ENCODE measurements at places on chromosomes 7 and 10.

DNA sequence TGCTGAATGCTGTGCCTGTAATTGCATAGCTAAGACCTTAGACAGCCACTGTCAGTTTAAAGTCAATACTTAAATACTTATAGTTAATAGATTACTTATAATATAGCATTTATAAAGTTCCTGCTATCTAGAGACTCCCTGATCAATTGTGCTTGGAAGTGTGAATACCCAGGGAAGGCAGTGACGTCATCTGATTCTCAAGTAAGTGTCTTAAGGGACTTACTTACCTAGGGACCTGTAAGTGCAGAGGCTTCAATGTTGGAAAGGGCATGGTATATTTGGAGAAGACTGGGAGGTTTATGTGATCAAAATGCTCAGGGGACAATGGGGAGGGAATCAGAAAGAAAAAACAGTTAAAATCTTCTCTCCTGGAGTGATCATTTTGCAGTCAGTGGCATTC, 55.0 kb downstream of the BICC1 start:
- DNase-seq: no peak

- DNase-seq: no peak
Observed at GRCh38 chr7:80918399-80918798, 452 bp downstream of the SEMA3C start.

DNA sequence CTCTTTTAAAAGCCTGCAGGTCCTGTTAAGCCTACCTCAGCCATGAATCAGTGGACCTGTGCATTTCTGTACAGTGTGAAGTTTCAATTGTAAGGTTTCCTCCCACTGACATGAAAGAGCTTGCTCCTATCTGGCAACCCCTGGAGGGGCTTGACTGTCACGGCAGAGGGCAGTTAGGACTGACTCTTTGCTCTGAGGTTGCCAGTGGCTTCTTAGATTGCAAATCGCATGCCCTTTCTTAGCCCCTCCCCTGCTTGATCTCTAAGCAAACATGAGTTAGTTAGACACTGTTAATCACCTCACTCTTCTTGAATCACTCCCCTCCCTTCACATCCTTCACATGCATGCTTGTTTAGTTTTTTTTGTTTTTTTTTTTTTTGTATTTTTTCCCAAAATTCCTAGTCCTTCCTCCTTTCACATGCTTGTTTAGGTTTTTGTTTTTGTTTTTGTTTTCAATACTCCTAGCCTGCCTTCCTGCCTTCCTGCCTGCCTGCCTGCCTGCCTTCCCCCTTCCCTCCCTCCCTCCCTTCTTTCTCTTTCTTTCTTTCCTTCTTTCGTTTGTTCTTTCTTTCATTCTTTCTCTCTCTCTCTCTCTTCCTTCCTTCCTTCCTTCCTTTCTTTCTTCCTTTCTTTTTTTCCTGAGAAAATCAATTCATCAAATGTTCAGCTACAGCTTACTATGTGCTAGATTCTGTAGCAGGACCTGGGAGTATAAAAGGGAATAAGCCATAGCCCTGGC, 6.0 kb upstream of the HIPK2 start:
- DNase-seq: no peak

- no peak for DNase-seq
Observed at GRCh38 chr7:35694161-35694783, 663 bp downstream of the HERPUD2 start.

DNA sequence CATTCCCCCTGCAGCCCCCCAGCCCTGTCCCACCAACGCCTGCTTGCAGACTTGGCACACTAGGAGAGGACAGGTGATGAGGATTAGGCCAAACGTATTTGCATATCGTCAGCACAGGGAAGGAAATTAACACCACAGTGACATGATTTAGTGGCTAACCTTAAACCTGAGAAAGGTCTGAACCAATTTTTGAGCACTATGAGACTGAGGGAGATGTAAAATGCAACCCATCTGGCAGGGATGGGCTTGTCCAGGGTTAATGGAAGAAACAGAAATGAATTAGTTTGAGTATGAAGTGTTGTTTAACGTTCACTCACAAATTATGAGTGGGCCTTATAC, 183.6 kb downstream of the TAX1BP1 start:
- DNase-seq: no peak

- peak; percentile 46 for DNase-seq
Observed at GRCh38 chr10:131453721-131454634, 142.5 kb upstream of the TCERG1L start.

DNA sequence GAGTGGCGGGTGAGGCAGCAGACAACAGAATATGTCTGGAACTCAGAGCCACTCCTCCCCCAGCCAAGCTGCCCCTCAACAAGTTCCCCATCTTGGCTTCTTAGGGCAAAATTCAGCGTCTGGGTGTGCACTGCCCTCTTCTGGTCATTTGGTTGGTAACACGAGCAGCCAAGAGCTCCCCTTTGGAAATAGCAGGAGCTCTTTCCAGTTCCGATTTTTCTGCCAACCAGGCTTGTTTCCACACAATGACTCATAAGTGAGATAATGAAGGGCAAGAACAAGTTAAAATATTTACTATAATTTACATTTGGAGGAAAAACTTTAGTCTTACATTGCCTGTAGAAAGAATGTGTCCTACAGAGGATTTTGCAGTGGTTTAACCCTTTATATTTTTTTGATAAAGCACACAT, 70.5 kb downstream of the ADCYAP1R1 start:
- DNase-seq: no peak

GRCh38 chr7:84985073-84985784, 201.6 kb downstream of the SEMA3D start:
- no peak for DNase-seq

GRCh38 chr7:134619627-134620331, 26.9 kb upstream of the BPGM start:
- DNase-seq: no peak

- no peak for DNase-seq
Observed at GRCh38 chr7:67625257-67625737, 628.7 kb downstream of the TYW1 start.

- DNase-seq: no peak
Observed at GRCh38 chr10:94194256-94194655, 168.5 kb downstream of the NOC3L start.

GRCh38 chr7:101990811-101991418, 173.5 kb downstream of the CUX1 start:
- DNase-seq: no peak

- DNase-seq: no peak
Observed at GRCh38 chr7:90532231-90532929, 62.9 kb downstream of the PTTG1IP2 start.

DNA sequence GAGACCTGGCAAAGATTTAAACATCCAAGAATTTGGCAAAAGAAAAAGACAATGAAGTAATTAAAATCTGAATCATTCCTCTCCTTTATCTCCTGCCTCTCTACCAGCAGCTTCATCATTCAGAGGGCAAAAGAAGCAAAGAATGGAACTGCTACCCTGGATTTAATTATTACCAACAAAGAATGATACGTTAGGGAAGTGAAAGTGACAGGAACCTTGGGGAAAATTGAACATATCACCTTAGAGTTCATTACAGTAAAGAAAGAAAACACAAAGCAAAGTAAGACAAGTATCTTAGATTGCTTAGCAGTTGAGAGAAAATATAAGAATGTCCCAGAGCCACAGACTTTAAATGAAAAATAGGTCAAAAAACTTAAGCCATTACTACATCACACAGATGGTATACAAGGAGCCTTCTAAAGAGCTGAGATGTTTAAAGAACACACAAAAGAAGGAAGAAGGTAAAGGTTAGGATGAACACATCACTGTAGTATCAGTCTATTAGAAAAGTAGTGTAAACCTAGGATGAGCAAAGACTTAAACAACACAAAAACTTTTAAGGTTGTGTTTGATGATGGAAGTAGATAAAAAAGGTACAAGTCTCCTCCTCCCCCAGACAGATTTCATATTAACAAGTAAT, 17.5 kb downstream of the CTNNA3 start:
- no peak for DNase-seq

GRCh38 chr10:96895662-96896424, 63.7 kb downstream of the LCOR start:
- DNase-seq: no peak

DNA sequence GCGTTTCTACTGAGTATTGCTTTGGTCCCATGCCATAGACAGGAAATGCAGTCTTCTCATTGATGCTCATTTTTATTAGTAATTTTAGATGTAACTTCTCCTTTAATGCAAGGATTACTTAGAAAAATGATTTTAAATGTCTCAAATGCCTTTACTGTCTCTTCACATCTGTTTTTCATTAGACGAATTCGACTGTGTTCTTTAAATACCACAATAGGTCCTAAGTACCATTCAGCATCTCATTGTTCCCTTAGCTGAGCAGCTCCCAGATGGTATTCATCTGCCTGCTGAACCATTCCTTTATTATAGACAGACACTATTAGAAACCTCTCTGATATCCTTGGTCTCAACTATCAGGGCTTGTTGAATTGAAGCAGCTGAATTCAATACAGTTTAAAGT, 113.6 kb downstream of the LSMEM1 start:
- DNase-seq: no peak

GRCh38 chr7:36514289-36515243, 124.9 kb downstream of the ANLN start:
- no peak for DNase-seq

GRCh38 chr7:50720295-50720694, 62.4 kb downstream of the GRB10 start:
- no peak for DNase-seq

GRCh38 chr7:113928112-113928511, 9.3 kb upstream of the PPP1R3A start:
- no peak for DNase-seq

GRCh38 chr10:49744924-49745605, 17.1 kb downstream of the OGDHL start:
- no peak for DNase-seq

GRCh38 chr10:34742456-34742855, 72.6 kb downstream of the PARD3 start:
- DNase-seq: no peak

GRCh38 chr10:91941426-91941825, 17.9 kb downstream of the BTAF1 start:
- DNase-seq: no peak

- no peak for DNase-seq
Observed at GRCh38 chr10:32446536-32447406, 831 bp downstream of the CCDC7 start.

GRCh38 chr7:113622796-113623195, 296.0 kb downstream of the PPP1R3A start:
- DNase-seq: no peak

DNA sequence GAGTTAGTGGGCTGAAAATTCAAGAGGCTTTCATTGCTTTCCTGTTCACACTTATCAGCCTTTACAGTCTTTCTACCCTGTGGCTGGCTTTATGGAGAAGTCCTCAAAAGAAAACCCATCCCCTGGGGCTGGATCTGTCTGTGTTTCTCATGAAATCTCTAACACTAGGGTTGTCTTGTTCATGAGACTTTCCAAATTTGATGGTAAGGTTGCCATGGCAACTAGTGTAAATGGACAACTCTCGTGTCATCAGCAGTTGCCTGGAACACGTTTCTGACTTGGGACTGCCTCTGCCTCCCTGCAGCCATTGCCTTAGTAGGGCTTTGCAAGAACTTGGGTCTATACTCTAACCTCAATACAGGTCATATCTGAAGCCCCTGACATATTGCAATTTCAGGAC, 35.8 kb upstream of the PLPP4 start:
- no peak for DNase-seq

- no peak for DNase-seq
Observed at GRCh38 chr10:91433620-91434019, 23.5 kb downstream of the HECTD2 start.

DNA sequence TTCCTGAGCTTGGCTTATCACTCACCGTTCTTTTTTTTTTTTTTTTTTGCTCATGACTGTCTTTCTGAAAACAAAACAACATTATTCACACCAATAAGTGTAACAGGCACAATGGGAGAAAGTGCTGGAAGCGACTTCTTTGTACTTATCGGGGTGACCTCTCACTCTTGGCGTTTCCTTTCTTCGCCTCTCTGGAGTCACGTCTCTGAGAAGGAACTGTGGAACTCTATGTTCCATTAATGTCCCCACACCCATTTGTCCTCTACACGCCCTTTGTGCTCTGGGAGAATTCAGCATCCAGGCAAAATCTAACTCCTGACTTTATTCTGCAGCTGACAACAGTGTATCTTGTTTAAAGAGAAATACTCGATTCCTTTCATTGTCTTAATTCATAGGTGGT, 70.8 kb upstream of the FAM204A start:
- no peak for DNase-seq

- DNase-seq: no peak
Observed at GRCh38 chr10:26612151-26612915, 85.2 kb upstream of the PDSS1 start.

- no peak for DNase-seq
Observed at GRCh38 chr7:15209429-15209828, 306.9 kb upstream of the DGKB start.

DNA sequence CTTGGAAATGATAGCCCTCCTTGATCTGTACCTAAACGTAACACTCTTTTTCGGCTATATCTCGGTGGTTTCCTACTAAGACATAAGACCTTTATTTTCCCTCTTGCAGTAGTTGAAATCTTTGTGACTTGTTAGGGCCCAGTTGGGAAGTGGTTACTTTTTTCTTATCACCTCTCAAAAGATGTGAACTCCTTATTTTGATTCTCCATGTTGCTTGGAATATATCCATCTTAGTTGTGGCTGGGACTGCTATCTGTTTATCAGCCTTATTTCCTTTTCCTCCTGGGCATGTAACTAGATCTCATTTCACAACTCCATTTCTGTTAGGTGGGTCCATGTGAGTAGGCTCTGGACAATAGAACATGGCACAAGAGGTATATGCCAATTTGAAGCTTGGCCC, 4.1 kb upstream of the CPED1 start:
- no peak for DNase-seq

DNA sequence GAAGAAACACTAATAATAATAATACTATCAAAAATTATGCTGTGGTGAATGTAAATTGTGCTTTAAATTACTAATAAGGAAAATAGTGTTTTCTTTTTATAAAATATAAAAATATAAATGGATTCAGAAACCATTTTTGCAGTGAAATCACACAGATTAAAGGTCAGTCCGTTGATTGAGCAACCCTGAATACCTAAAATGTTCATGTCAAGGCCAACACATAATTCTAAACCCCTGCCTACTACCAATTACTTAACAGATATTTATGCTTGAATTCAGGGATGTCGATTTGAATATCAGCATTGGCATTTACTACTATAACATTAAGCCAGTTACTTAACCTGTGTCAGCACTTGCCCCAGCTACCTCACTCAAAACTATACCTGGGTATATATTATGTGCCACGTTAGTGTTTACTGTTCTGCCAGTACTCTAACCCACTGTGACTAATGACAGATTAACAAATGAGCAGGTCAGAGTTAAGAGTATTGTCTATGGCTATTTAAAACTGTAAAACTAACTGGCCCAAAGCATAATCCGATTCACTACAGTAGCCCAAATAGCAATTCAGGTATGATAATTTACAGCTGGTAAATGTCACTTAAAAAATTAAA, 165.0 kb downstream of the KMT2E start:
- DNase-seq: no peak

DNA sequence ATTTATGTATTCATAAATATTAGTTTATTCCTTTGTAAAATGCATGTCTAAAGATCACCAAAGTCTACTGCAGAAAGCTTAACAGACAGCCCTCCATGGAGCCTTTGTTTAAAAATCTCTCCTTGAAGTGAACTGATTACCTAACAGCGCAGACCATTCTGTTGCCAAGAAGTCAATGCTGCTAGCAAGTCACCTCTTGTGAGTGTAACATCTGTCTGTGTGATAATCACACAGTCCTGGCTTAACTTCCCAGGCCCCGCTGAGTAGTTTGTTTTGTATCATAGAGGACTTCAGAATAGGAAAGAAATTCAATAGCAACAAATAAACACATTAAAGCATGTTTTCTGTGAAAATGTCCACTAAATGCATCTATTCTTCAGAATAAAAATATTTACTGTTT, 435.3 kb upstream of the IGFBP3 start:
- no peak for DNase-seq

All from stimulated activated CD4-positive, alpha-beta T cell treated with anti-CD3 and anti-CD28 coated beads, Interleukin-1b, Interleukin-23, amount 100 ng/mL, for 1 hour (primary cell).